ENCODE measurements at places on chromosomes 6 and 20.

GRCh38 chr6:47680051-47680450 is 18.3 kb upstream of the ADGRF4 start:
- no peak for DNase-seq

- no peak for DNase-seq
These were observed 92.9 kb downstream of the SPTLC3 start for GRCh38 chr20:13101706-13102105.

DNA sequence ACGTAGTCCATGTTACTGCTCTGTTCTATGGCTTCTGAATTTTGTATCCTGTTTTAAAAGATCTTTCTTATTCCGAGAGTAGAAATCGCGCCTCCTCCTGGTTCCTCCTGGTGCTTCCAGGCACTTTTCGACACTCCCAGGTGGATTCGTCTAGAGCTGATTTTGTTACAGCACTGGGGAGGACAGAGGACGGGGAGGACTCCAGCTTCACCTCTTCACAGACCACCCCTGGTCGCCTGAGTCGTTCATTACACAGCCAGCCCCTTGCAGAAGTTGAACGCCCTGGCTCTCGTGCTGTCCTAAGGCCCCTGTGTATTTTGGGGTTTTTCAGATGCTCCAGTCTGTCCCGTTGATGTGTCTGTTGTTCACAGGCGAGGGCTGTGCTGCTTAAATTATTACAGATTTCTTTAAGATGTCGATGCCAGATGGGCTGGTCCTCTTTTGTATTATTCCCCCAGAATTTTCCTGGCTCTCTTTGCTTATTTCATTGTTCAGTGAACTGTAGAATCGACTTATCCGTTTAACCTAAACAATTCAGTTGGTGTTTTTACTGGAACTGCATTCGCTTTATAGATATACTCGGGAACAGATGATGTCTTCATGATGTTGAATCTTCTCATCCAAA is 30.5 kb downstream of the COL20A1 start:
- DNase-seq: no peak

- DNase-seq: no peak
These were observed 19.8 kb downstream of the GMPR start for GRCh38 chr6:16257999-16258708.

- DNase-seq: no peak
These were observed 36.3 kb upstream of the DACT2 start for GRCh38 chr6:168355716-168356522.
